ENCODE measurements at places on chromosomes 6 and 20.
A peak's percentile ranks its signal among the peaks of the same experiment; 100 is the strongest.

GRCh38 chr6:35021004-35021403 lies 120.1 kb downstream of the TCP11 start:
- DNase-seq = no peak

DNA sequence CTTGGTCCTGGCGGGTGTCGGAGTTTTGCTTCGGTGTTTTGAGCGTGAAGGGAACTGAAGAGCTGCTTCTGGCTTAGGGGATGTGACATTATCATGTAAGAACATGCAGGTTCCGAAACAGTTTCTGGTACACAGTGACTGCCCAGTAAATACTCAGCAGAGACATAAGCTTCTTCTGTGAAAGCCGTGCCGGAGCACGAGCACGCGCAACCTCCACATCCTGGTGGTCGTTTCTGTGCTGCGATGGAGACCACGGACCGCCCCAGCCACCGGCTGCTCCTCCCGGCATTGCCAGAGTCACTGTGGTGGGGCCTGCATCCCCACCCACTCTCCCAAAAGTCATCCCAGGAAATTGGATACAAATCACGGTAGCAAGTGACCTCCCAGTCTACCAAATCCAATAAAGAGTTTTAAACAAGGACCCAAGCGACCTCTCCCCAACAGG lies 18.7 kb downstream of the KIF25 start:
- no peak for DNase-seq

- DNase-seq = no peak
Measured at GRCh38 chr6:105305521-105305920, 97.4 kb downstream of the PREP start.

DNA sequence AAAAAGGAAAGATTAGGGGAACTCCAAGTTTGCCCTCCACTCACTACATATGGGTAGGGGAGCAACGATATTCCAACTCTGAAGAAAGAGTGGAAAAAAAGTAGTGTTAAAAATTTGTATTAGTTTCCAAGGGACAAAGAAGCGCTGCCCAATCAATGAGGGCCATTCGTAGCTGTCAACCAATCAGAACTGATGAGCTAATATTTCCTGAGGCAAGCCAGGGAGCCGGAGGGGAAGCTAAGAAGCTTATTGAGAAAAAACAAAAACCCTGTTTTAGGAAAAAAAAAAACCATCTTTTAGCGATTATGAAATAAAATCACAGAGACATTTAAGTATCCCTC lies 59.5 kb downstream of the TRIM38 start:
- peak; percentile 65 for DNase-seq

GRCh38 chr6:55772730-55773129 lies 102.7 kb downstream of the BMP5 start:
- no peak for DNase-seq

DNA sequence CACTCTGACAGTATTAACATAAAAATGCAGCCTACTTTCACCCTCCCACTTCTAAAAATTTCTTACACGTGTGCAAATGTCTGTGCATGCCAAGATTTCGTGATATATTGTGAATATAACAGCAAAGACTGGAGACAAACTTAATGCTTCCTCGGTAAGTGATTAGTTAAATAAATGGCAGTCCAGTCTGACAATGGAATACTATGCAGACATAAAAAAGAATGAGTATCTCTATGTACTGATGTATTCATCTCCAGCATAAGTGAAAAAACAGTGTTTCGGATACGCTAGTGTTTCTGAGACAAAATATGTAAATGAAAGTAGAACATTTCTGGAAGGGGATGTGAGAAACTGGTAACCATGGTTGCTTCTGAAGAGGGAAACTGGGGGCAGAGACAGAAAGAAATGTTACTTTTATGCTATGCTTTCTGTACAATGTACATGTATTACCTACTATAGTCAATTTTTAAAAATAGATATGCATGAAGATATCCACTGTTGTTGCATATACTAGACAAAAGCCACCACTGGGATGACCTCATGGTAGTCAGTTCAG lies 7.0 kb downstream of the SLC22A23 start:
- DNase-seq = no peak

GRCh38 chr6:34912715-34913464 lies 23.8 kb downstream of the ANKS1A start:
- DNase-seq = no peak

GRCh38 chr20:45157962-45158361 lies 16.7 kb upstream of the PI3 start:
- no peak for DNase-seq

DNA sequence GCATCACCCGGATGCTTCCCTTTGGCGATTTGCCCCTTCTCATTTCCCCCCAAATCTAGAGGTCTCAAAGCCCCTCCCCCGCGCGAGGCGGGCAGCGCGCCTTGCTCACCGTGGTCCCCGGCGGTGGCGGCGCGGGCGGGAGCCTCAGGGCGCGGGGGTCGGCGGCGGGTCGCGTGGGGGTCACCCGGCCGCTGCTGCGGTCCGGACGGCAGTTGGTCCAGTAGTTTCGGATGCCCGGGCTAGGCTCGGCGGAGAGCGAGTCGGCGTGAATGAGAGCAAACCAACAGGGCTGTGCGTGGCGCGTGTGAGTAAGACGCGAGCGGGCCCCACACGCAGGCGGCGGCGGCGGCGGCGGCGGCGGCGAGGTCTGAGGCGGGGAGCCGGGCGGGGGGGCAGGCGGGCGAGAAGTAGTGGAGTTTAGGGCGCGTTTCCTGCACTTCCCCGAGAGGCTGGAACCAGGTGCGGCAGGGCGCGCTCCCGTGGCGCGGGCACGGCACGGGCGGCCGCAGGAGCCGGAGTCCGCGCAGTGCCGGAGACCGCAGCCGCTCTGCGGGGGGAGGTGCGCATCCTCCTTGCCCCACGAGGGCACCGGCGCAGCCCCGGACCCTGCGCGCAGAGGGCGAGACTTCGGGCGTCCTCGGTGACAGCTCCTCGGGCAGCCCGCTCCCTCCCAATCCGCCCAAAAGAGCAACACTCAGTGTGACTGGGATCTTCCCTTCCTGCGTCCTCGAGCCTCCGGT lies 567 bp downstream of the HS3ST5 start:
- peak; percentile 66 for DNase-seq

GRCh38 chr6:55774286-55775028 lies 100.9 kb downstream of the BMP5 start:
- DNase-seq = no peak

DNA sequence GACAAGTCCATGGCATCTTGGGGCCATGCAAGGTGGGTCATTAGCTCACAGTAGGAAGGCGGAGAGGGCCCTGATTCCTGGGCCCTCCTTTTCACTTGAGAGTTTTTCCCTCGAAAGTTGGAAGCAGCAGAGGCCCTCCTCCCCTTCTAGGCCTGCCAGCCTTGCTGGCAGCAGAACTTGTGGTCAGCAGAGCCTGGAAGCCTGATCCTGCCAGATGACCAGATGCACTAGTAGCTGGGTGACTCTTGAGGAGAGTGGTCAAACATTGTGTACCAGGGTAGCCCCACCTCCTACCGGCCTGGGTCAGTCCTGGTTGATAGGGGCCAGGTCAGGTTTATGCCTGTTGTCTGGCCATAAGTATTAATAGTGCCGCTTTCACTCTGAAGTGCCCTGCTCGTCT lies 3.8 kb upstream of the HMGA1 start:
- no peak for DNase-seq

- DNase-seq = no peak
Measured at GRCh38 chr6:111617149-111617548, 11.5 kb upstream of the TRAF3IP2 start.

DNA sequence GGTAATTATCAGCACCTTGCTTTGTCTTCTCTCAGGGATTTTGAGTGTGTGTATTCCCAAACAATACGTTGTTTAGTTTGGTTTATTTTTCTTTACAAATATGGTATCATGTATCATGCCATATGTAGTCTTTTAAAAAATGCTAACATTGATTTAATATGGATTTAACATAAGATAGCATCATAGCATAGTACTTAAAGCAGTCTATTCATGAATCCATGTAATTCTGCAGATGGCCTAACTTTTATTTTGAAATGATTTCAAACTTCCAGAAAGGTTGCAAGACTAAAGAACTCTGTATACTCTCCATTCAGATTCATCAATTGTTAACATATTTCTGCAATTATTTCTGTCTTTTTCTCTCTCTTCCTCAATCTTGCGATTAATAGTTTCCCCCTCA lies 7.9 kb downstream of the ZDHHC14 start:
- DNase-seq = no peak

- DNase-seq = no peak
Measured at GRCh38 chr6:158521759-158522158, 38.1 kb upstream of the TMEM181 start.

- DNase-seq = no peak
Measured at GRCh38 chr6:37308069-37308815, 45.5 kb upstream of the RNF8 start.

DNA sequence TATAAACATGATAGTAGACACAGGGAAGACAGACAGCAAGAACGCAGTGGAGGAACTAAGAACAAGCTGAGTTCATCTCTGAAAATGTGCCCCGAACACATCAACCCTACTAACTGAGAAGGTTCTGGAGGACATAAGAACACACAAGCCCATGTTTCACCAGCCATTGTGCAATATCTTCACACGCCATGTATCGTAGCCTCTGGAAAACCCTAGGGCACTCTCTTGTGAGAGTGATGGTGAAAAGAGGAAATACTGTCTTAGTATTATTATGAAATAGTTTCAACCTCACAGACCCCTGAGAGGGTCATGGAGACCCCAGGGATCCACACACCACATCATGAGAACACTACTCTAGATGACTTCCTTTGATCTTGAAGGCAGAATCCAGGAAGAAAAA lies 26.1 kb upstream of the FOXF2 start:
- no peak for DNase-seq

DNA sequence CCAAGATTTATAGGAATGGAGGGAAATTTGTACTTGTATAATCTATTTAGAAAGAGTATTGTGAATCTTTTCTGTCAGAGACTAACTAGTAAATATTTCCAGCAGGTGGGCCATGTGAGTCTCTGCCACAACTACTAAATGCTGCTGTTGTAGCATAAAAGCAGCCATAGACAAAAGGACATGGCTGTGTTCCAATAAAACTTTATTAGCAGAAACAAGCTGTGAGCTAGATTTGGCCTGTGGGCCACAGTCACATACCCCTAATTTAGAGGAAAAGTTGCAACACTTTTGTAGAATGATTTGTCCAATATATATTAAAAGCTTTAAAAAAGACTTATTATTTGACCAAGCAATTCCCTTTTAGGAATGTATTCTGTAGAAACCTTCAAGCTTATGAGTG lies 207.2 kb downstream of the LMBRD1 start:
- no peak for DNase-seq

- no peak for DNase-seq
Measured at GRCh38 chr6:20845592-20845991, 311.3 kb downstream of the CDKAL1 start.

- DNase-seq = no peak
Measured at GRCh38 chr6:10404799-10405512, 9.9 kb downstream of the TFAP2A start.

DNA sequence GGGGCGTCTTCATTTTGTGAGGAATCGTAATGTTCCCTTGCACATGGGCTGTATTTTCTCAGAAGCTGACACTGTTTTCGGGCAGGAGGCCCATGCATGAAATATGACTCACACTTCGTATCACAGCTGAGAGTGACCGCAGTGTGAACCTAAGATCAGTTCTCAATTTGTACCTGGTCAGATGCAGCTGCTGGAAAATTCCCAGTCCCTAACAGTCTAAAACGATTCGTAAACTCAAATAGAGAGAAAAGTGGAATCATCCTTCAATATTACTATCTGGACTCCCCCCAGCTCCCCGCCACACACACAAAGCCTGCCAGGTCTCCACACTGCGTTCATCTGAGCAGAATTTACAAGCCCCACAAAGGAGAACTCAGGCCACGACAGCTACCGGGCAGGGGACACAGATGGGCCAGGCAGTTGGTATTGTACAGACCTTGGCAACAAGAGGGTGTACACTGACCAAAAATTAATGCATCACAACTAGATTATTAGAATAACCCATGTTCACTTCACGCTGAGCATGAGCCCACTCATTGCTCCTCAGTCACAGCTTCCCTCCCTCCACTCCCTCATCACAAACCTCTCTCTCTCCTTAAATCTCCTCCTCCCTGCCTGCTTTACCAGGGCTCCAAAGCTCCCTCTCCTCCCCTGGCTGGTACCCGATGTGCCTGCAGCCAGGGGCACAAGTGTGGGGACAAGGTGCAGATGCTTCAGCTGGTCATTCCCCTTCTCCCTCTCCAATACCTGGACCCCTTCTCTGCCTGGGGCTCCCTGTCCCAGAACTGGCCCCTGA lies 488.4 kb downstream of the PREX1 start:
- DNase-seq = no peak

Measured in BE2C (cell line).